Iris pigment epithelial cell (primary cell): ENCODE measurements at places on chromosomes 13 and 19.

GRCh38 chr13:95239283-95239682 lies 62.0 kb downstream of the ABCC4 start:
- no peak for DNase-seq

GRCh38 chr19:46824890-46825730 lies 25.5 kb downstream of the AP2S1 start:
- DNase-seq: no peak

DNA sequence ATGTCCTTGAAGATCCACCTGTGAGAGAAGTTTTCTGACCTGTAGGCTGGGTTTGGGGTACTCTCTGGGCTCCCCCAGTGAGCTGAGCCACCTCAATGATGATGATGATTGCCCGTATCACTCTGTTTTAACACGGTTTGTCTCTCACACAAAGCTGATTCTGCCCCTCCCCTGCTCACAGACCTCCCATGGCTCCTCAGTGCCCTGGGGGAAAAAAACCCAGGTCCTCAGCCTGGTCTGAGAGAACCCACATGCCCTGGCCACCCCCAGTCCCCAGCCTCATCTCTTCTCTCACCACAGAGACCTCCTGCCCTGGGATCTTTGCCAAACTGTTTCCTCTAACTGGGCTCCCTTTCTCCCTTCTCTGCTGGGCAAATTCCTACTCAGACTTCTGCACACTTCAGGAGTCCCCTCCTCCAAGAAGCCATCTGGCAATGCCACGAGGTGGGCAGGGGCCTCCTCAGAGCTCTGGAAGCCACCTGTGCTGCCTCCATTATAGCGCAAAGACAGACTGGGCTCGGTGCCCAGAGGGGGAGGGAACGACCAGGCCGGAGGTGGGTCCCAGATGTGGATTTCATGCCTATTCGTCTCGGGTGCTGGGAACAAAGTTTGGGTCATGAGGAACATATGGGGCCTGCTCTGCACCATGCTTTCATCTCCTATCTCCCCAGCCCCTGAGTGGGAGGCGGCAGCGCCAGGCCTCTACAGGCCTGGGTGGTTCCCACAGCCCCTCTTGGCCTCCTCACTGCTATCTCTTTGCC lies 8.5 kb upstream of the CA11 start:
- DNase-seq: no peak

DNA sequence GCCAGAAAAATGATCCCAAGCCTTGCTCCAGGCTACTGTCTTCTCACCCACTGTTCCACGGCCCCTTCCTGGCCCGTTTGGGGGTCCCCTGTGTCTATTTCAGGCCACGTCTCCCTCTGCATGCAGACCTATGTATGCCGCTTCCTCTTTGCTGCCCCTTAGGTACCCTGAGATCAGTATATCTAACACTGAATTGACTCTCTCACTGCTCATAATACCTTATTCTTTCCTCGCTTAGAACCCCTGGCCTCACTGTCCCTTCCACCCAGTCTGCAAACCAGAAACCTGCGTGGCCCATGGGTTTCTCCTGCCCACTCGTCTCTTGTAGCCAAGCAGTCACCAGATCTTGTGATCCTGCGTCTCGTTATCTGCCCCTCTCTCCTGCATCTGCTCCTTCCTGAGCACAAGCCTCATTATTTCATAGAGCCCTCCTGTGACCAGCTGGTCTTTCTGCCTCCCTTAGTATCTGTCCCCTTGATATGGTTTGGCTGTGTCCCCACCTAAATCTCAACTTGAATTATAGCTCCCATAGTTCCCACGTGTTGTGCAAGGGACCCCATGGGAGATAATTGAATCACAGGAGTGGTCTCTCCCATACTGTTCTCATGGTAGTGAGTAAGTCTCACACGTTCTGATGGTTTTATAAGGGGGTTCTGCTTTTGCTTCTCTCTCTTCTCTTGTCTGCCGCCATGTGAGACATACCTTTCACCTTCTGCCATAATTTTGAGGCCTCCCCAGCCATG lies 109.0 kb upstream of the RNF113B start:
- no peak for DNase-seq

DNA sequence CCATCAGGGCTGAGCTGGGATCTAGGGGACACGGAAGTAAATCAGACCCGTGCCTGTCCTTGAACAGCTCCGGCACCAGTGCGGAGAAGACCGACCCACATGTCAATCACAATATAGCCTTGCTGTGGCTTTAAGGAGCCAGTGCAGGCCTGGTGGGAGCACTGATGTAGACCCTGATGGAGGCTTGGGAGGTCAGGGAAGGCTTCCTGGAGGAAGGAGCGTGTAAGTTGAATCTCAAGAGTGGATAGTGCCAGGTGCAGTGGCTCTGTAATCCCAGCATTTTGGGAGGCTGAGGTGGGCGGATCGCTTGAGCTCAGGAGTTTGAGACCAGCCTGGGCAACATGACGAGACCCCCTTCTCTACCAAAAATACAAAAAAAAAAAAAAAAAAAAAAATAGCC lies 10.8 kb upstream of the CACNG8 start:
- DNase-seq: no peak

DNA sequence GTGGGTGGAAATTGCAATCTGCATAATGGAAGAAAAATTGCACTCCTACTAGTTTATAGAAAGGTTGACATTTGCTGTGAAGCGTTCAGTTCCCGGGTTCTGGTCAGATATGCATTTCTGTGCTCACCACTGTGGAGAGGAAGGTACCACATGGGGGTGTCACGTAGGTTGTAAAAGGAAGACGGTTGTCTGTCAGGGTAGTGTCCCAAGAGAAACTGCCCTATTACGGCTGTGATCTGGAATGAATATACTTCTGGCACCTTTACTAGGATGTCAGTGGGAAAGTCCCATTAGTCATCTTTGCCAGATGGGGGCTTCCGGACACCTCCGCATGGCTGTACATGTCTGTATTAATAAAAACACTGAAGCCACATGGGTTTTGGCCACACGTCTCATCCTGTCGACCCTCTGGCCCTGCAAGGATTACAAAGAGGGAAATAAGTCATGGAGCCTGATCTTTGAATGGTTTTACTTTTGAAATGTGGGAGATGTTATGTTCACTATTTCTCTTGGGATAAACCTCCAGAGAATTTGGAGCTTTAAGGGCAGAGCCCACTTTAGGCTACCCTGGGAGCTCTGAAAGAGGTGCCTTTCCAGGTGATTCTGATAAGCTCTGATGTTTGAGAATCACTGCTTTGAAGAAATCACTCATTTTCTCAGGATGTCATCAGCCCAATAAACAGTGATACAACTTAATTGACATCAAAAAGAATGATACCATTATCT lies 133.9 kb downstream of the AKAP11 start:
- peak; percentile 79 for DNase-seq

GRCh38 chr13:92827503-92827902 lies 399.1 kb upstream of the GPC6 start:
- DNase-seq: no peak

DNA sequence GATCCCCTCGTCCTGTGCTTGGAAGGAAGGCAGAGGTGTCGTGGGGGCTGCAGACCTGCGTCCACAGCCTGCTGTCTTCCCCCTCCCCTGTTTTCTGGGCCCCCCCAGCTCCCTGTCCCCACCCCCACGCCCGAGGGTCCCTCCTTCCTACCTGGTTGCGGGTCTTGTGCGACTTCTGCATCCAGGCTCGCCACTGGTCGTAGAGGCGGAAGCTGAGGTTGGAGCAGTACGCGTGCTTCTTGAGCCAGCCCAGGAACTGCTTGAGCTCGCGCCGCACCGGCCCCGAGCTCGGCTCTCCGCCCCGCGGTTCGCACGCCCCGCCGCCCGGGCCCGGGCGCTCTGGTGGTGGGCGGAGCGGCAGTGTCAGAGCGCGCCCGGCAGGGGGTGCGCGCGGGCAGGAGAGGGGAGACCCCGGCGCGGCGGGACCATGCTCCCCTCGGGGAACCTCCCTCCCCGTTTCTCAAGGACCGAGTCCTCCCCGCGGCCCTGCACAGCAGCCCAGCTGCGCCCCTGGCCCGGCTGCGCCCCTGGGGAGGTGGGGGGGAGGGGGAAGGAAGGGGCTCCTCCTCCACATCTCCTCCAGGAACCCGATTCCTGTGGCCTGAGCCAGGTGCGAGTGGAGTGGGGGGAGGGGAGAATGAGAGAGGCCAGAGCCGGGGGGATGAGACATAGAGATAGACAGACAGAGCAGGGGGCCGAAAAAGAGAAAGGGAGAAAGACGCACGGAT lies 5.7 kb downstream of the REX1BD start:
- DNase-seq: peak; percentile 83

DNA sequence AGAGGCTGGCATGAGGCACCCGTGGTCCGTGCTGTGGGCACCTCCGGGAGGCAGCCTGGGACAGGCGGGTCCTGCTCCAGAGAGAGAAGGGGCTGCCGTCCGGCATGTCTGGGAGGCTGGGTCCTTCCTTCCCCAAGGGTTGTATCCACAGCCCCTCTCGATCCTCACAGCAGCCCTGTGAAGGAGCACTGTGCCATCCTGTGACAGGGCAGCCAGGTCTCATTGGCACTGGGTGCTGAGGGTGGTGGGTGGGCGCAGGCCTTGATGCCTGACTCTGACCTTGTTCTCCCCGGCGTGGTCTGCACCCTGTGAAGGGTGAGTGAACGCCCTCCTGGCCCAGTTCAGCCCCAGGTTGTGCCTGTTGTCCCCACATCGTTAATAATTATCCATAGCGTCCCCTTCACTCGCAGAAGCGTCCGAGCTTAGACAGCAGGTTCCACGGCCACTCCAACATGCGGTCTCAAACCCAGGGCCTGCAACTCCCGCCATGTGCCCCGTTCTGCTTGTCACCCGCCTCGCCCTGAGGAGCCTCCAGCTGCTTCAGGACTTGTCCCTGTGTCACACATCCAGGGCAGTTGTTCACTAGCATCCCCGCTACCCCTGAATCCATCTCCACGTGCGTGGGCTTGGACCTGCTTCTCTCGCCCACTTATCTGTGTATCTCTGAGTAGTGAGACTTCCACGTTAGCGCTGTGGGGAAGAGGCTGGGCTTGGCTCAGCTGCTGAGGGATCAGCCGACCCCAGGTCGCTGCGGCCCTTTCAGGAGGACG lies 10.6 kb downstream of the ATP11A start:
- no peak for DNase-seq

DNA sequence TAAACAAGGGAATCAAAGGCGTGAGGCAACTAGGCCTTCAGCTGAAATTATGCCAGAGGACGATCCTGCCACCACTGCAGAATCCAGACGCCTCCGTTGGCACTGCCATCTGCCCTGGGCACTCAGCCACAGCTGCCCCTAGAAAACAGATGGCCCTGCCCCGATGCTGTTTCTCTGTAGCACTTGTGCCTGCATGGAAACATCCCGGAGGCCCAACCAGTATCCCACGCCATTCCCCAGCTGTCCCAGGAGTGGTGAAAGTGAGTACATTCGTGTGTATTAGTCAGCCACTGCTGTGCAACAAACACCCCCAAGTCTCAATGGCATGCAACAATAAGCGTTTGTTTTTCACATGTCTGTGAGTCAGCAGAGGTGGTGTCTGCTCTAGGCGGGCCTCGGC lies 8.9 kb upstream of the CRTC1 start:
- no peak for DNase-seq

- DNase-seq: no peak
Observed at GRCh38 chr13:51257187-51257586, 35.0 kb downstream of the FAM124A start.

DNA sequence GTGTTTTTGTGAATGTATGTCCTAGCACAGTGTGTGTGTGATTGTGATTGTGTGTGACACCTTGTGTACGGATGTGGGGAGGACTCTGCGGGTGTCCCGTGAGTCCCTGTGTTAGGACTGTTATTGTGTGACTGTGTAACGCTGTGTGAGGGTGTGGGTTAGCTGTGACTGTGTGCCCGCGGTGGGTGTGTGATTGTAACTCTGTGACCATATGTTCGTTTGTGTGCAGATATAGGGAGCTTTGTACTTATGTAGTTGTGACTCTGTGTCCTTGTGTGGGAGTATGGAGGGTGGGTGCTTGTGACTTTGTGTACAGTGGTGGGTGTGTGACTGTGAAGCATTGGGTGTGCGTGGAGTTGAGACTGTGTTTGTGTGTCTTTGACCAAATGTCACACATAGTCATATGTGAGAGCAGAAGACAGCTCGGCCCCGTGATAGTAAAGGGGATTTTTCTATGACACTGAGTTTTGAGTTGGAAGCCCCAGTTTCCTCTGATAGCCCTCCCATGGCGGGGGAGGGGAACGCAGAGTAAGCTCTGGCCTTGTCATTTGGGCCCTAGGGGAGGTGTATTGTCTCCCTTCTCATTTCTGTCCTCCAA lies 949 bp upstream of the ZNF260 start:
- DNase-seq: peak; percentile 6

DNA sequence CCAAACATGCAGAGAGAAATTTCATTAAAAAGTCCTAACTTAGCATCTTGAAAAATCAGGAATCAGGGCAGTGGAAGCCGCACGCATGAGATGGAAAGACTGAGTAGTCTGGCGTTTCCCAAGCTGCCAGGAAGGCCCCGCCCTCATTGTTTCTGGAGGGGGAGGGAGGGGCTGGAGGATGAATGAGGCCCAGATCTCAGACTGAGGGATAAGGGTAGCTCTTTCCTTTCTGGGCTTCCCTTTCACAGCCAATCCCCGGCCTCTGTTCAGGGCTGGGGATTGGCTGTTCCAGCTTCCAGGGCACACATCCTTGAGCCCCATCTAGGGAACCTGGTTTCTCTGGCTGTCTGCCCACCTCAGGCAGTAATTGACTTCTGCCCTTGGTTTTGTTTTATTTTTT lies 7.3 kb downstream of the C19orf53 start:
- peak; percentile 93 for DNase-seq

DNA sequence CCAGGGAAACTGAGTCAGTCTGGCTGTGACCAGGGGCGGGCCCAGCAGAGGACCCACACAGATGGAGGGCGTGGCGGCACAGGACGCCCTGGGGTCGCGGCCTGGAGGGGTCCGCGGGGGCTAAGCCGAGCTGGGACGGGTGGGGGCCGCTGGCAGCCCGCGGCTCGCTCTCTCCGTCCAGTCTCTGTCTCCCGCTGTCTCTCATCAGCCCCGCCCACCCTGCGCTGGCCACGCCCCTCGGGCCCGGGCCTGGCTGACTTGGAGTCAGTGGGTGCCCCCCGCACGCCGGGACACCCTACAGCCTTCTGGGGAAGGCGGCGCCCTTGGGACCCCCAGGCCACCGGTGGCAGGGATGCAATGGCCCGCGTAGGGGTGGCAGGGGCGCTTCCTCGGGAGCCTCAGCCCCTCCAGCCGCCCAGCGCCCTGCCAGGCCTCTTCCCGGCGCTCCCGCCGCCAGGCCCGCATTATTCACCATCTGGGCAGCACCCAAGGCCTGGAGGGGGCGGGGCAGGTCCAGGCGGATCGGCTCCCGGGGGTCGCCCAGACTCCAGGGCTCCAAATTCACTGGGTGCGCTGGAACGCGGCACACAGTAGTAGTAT lies at the start of gene TBXA2R:
Gene TBXA2R (minus strand): TSS at position 186 of the 600 bp plus-strand sequence. CDS start 6,241 bp downstream, outside the sequence.
- peak; percentile 59 for DNase-seq

DNA sequence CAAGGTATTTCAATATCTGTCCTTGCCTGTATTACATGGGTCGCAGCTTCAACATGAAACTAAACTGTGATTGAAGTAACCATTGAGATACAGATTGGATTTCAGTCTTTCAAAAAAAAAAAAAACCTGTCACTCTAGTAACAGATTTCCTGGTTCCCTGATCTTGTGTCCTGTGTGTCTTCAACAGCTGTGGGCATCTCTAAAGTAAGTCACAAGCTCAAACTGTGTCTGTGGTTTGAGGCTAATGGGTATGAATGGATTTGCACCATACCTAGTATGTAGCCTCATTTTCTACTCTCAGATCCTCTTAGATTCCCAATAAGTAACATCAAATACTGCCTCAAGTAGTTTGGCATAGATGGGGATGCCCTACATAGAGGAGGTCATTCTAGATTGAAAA lies 300.1 kb downstream of the COG6 start:
- DNase-seq: no peak

GRCh38 chr19:47445937-47446402 lies 25.7 kb downstream of the SLC8A2 start:
- peak; percentile 20 for DNase-seq
